ENCODE measurements at places on chromosomes 1 and 21. TPM values are rescaled to one million over a fixed set of nuclear protein-coding genes. Genes with fewer than 3 reads are reported as not detected.

DNA sequence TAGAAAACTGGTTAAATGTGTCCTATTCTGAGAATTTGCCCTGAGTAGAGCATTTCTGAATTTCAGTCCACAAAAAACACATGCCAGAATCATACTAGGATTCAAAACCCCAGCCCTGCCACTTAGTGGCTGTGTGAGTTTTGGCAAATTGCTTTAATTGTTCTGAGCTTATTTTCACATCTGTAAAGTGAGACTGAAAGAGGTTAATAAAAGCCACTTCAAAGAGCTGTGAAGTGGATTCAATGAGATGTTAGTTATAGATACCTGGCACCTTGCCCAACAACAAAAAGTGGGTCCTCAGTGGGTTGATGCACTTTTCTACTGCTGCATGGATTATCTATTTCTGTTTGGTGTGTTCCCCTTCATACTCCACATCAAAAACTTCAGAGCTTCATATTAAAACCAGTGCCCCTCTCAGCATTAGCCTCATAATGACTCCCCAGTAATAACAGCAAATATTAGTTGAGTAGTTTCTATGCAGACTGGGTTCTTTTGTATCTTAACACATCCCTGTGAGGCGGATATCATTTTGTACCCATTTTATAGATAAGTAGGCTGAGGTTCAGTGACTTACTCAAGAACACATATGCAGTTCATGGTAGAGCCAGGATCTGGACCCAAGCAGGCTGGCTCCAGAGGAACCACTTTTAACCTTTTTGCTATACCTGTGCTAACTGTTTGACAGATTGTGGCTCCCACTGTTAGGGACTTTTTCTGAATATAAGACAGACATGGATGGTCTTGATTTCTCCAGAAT, 14.2 kb upstream of the ADORA3 start:
- no peaks in the 10 kb centered on the region for H3K36me3 ChIP-seq
- H3K4me3 ChIP-seq: no peak overlapping the region
- no peaks in the 10 kb centered on the region for H3K4me1 ChIP-seq
- DNase-seq: no peak

GRCh38 chr1:153538315-153538821, 2.4 kb downstream of the S100A5 start:
- H3K27me3 ChIP-seq: no peaks in the 10 kb centered on the region
- H3K4me1 ChIP-seq: no peaks in the 10 kb centered on the region
- no peak overlapping the region for H3K4me3 ChIP-seq
- no peak overlapping the region for H3K27ac ChIP-seq

GRCh38 chr1:209168204-209168603, 415.3 kb upstream of the CAMK1G start:
- DNase-seq: no peak
- no peaks in the 10 kb centered on the region for H3K36me3 ChIP-seq
- H3K4me1 ChIP-seq: no peaks in the 10 kb centered on the region
- H3K27me3 ChIP-seq: no peaks in the 10 kb centered on the region
- no peak overlapping the region for H3K27ac ChIP-seq
- H3K4me3 ChIP-seq: no peak overlapping the region

DNA sequence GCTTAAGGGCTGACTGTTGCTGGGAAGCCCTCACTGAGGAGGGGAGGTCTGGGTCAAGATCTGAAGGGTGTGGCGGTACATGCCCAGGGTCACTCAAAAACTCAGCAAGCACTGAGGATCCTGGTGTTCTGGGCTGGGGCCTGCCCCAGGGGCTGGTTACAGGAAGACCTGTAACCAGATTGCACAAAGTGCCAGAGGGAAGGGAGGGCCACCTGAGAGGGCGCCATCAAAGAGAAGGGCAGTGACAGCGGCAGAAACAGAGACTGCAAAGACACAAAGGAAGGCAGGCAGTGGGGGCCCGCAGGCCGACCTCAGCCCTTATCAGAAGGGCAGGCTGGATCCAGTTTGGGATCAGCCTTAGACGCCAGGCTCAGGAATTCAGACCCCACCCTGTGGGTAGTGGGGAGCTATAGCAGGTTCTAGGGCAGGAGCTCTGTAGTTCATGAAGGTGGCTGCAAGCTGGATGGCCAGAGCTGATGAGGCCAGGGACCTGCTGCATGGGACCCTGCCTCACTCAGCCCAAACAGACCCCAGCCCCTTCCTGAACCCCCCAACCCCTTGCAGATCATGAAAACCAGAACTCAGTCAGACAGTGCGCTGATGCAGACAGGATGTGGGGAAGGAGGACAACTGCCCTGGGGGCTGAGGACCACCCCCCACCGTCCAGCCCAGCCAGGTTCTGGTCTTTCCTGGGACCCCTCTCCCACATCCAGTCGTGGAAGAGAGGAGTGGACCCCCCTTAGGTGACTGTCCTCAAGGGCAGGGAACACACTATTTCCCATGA, 3.9 kb downstream of the SH2D5 start:
- DNase-seq: no peak
- H3K4me3 ChIP-seq: no peak overlapping the region
- H3K27ac ChIP-seq: no peak overlapping the region
- no peaks in the 10 kb centered on the region for H3K4me1 ChIP-seq
- H3K27me3 ChIP-seq: no peaks in the 10 kb centered on the region

- peak; percentile 88 for DNase-seq
- H3K36me3 ChIP-seq: peaks cover 5% of the 10 kb centered on the region
- no peaks in the 10 kb centered on the region for H3K4me1 ChIP-seq
- no peaks in the 10 kb centered on the region for H3K27me3 ChIP-seq
- no peak overlapping the region for H3K27ac ChIP-seq
- H3K4me3 ChIP-seq: peak overlapping the region; percentile 69
Observed at GRCh38 chr1:26471498-26472319, 531 bp upstream of the HMGN2 start.

DNA sequence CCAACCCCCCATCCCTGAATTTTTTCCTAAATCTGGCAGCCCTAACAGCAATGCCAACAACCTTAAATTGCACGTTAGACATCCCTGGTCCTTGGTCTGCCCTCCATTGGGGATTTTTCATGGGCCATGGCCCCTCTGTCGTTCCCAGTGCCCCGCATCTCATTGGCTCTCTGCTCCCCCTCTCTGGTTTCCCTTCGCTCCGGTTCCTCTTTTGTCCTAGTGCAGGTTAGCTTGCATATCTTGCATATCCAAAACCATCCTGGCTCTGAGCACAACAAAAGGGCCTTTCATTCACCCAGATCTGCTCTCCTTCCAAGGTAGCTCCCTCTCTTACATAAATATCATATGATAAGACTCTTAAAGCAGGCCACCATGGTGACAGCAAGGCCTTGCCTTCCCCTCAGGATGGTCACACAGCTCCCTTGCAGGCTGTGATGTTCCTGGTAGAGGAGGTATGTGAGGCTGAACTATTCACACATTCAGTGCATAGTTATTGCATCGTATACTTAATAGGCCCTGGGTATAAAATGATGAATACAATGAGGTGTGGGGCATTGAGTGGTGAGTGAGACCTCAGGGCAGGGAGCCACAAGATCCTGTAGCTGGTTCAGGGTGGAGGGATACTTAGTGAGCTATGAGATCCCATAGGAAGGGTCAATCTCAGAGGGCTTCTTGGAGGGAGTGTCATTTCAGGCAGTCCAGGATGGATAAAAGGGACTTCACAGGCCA, 45.2 kb downstream of the TENT5C start:
- no peak overlapping the region for H3K4me3 ChIP-seq
- DNase-seq: no peak
- no peaks in the 10 kb centered on the region for H3K27me3 ChIP-seq
- H3K4me1 ChIP-seq: no peaks in the 10 kb centered on the region

- no peaks in the 10 kb centered on the region for H3K36me3 ChIP-seq
- H3K4me1 ChIP-seq: no peaks in the 10 kb centered on the region
- H3K27me3 ChIP-seq: no peaks in the 10 kb centered on the region
- DNase-seq: no peak
- H3K4me3 ChIP-seq: no peak overlapping the region
- no peak overlapping the region for H3K27ac ChIP-seq
Observed at GRCh38 chr1:158390331-158390730, 8.9 kb downstream of the OR10T2 start.

- DNase-seq: no peak
- no peak overlapping the region for H3K4me3 ChIP-seq
- H3K4me1 ChIP-seq: no peaks in the 10 kb centered on the region
Observed at GRCh38 chr1:46942086-46942485, 810 bp upstream of the CYP4A11 start.

DNA sequence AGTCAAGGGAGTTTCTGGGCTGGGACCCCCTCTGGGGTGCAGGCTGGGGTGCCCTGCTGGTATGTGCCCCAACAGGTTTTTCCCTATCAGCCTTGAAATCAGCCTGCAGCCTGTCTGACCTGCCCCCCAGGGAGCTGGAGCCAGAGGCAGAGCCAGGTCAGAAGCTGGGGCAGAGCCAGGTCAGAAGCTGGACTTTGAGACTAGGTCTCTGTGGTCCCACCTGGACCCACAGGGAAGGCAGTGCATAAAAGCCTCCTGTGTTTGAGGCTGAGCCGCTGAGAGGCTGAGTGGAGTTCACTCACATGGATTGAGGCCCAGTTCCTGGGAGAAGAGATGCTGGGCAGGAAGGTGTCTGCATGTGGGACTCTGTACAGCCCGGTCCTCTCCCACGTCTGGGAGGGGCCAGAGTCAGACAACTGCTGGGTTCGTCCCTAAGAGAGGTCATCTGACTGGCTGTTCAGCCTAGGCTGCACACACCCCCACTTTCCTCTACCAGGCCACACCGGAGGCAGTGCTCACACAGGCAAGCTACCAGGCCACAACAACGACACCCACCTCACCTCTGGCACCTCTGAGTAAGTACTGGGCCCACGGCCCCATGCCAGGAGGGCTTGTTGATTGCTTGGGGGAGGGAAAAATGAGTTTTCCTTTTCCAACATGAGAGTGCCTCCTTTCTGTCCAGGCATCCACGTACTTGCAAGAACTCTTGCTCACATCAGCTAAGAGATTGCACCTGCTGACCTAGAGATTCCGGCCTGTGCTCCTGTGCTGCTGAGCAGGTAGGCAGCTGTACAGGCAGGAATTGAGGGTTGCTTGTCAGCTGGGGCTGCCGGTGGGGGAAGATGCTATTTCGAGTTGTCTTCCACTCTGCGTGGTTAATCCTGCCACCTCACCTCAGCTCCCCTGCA, at the start of gene ANXA9:
TSS of gene ANXA9 (plus strand) at position 488 of the 908 bp plus-strand sequence. CDS start 814 bp downstream, outside the sequence.
- no peak within 1 kb of the TSS for H3K27ac ChIP-seq
- H3K4me1 ChIP-seq: no peaks in the 10 kb centered on the region
- no peaks in the 10 kb centered on the region for H3K27me3 ChIP-seq
- no peak for DNase-seq
- no peaks in the 10 kb centered on the region for H3K36me3 ChIP-seq

DNA sequence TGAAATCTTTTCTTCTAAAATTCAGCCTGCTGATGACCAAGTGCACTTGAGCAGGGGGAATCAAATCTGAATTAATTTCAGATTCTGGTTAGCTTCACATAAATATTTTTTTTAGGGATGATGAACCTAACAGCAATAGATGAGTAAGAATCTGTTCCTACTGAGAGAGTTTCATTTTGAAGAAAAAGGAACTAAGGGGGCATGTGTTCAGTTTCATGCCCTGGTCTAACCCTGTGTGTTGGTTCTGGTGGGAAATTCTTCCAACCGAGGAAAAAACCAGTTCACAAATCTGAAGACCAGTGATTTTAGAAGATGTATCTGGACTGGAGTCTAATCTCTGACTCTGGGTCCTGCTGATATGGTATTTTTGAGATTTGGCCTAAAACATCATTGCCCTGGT, 13.7 kb downstream of the SELL start:
- no peaks in the 10 kb centered on the region for H3K4me1 ChIP-seq
- H3K4me3 ChIP-seq: no peak overlapping the region
- H3K27me3 ChIP-seq: no peaks in the 10 kb centered on the region
- no peak for DNase-seq
- H3K36me3 ChIP-seq: no peaks in the 10 kb centered on the region
- H3K27ac ChIP-seq: no peak overlapping the region

GRCh38 chr1:180821970-180822369, 90.7 kb upstream of the KIAA1614 start:
- H3K4me1 ChIP-seq: no peaks in the 10 kb centered on the region
- no peak for DNase-seq
- no peaks in the 10 kb centered on the region for H3K36me3 ChIP-seq

GRCh38 chr1:58718435-58718834, 18.6 kb upstream of the MYSM1 start:
- H3K4me1 ChIP-seq: no peaks in the 10 kb centered on the region
- H3K27ac ChIP-seq: no peak overlapping the region
- H3K4me3 ChIP-seq: no peak overlapping the region
- no peaks in the 10 kb centered on the region for H3K36me3 ChIP-seq
- DNase-seq: no peak
- no peaks in the 10 kb centered on the region for H3K27me3 ChIP-seq

DNA sequence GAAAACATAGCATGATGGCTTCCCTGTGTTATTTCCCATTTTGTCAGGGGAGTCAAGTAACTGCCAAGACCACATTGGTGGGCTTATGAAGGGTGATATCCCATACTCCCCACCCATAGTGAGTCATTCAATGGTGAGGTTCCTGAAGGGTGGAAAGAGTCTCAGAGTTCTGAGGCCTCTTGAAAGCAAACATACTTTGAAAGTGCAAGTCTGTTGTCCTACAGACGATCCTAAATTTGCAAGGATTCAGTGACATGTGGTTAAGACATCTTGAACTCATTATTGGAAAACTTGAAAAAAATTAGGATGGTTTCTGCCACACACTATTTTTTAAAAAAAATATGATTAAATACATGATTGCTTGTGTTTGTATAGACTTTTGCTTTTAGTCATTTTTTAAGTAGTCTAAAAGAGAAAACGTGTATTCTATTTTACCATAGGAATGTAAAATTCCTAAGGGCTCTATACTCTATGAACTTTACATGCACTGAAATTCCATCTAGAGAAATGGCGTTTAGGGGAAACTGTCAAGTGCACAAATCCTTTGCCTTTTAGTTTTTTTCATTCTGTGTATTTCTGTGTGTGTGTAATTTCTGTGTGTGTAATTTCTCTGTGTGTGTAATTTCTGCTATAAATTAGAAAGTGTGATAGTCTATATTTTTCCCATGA, 225.5 kb upstream of the ADAMTS5 start:
- H3K4me3 ChIP-seq: no peak overlapping the region
- no peaks in the 10 kb centered on the region for H3K36me3 ChIP-seq
- no peak for DNase-seq
- no peaks in the 10 kb centered on the region for H3K4me1 ChIP-seq
- no peaks in the 10 kb centered on the region for H3K27me3 ChIP-seq

DNA sequence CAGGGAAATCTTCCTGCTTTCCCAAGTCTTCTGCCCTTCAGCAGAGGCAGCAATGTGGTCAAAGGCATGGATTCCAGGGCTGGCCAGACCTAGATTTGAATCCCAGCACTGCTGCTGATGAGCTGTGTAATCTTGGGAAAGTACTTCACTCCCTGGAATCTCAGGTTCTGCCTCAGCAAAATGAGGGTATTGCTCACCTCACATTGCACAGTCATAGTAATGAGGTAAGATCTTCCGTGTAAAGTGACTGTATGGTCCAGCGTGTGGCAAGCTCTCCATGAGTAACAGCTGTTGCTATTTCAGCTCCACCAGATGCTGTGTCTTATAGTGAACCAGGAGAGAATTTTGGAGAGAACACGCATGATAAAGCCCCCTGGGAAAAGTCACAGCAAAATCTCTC, 56.1 kb upstream of the F3 start:
- no peak for DNase-seq
- no peak overlapping the region for H3K27ac ChIP-seq
- H3K4me3 ChIP-seq: no peak overlapping the region
- no peaks in the 10 kb centered on the region for H3K36me3 ChIP-seq
- no peaks in the 10 kb centered on the region for H3K4me1 ChIP-seq

The ALG14 gene
- 2.8 TPM for total RNA-seq

The LRRC8B gene
- total RNA-seq: 5.9 TPM

The TMEM269 gene
- total RNA-seq: not detected

The GLMP gene
- total RNA-seq: 50.8 TPM

The ATP1A4 gene
- total RNA-seq: 0.19 TPM

The EXTL1 gene
- 1.3 TPM for total RNA-seq

The LAD1 gene
- not detected for total RNA-seq

The EBNA1BP2 gene
- 29.0 TPM for total RNA-seq

The SERPINC1 gene
- not detected for total RNA-seq

The JAK1 gene
- total RNA-seq: 132 TPM

The MSH4 gene
- 0.72 TPM for total RNA-seq
